Effector CD4-positive, alpha-beta T cell (primary cell): ENCODE measurements at places on chromosomes 6 and 20.

- DNase-seq: no peak
These were observed 234.8 kb upstream of the TENT5A start for GRCh38 chr6:81987293-81987692.

- DNase-seq: no peak
These were observed 69.5 kb downstream of the LYRM4 start for GRCh38 chr6:5191222-5191621.

- no peak for DNase-seq
These were observed 85.6 kb downstream of the UBE3D start for GRCh38 chr6:82980086-82980485.

DNA sequence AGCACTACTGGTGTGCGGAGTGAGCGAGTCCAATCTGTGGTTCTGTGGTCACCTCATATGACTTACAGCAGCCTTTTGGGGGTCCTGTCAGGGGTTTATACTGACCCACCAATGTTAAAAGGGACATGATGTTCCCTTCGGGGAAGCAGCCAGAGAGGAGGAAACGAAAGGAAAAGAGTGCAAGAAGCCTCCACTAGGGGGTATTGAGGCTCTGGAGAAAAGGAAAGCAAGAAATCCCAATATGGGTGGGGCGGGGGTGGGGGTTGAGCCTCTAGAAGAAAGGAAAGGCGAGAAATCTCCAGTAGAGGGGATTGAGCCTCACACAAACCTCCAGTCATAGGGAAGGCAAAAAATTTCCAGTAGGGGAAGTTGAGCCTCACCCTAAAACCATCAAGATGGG is 249.3 kb upstream of the ECI2 start:
- DNase-seq: no peak
